Progenitor cell of endocrine pancreas (in vitro differentiated cells): ENCODE measurements at places on chromosomes 1 and 21. TPM values are rescaled to one million over a fixed set of nuclear protein-coding genes. Genes with fewer than 3 reads are reported as not detected.

JAM2 gene
- total RNA-seq, result 2.2 and 2.4 TPM in 2 replicates

ANKRD13C gene
- 19.6 and 21.5 TPM in 2 replicates for total RNA-seq

ADGRL4 gene
- total RNA-seq, result not detected in 2 replicates

PRPF38B gene
- 54.7 and 59.1 TPM in 2 replicates for total RNA-seq

TNFSF18 gene
- not detected in 2 replicates for total RNA-seq

ACTL8 gene
- total RNA-seq, result not detected in 2 replicates

SLC9A1 gene
- 19.6 and 23.3 TPM in 2 replicates for total RNA-seq

TFF2 gene
- not detected in 2 replicates for total RNA-seq

WDR64 gene
- total RNA-seq, result 0.07 TPM in 1 of 2 replicates, not detected in the other

CDA gene
- not detected in 2 replicates for total RNA-seq

S100A12 gene
- not detected in 2 replicates for total RNA-seq

DNAJC6 gene
- total RNA-seq, result 7.1 and 8.9 TPM in 2 replicates

ZFP69B gene
- 10.5 and 11.1 TPM in 2 replicates for total RNA-seq

DHRS3 gene
- 176 and 214 TPM in 2 replicates for total RNA-seq

OR2T3 gene
- not detected in 2 replicates for total RNA-seq

HTR1D gene
- 0.20 and 0.31 TPM in 2 replicates for total RNA-seq

PYGO2 gene
- 49.1 and 52.7 TPM in 2 replicates for total RNA-seq

KIF26B gene
- total RNA-seq, result 5.1 and 6.6 TPM in 2 replicates

KRTAP19-5 gene
- not detected in 2 replicates for total RNA-seq

CR1L gene
- not detected in 2 replicates for total RNA-seq

LIPI gene
- total RNA-seq, result not detected in 2 replicates

ELF3 gene
- total RNA-seq, result 71.9 and 74.3 TPM in 2 replicates

SNRNP40 gene
- 72.0 and 75.2 TPM in 2 replicates for total RNA-seq

RGL1 gene
- 5.9 TPM in 2 replicates for total RNA-seq

PROX1 gene
- 63.2 and 73.9 TPM in 2 replicates for total RNA-seq

PDZK1IP1 gene
- not detected in 2 replicates for total RNA-seq

DNALI1 gene
- total RNA-seq, result 72.1 and 75.4 TPM in 2 replicates

TNFSF4 gene
- total RNA-seq, result 1.3 and 1.7 TPM in 2 replicates

TNFRSF1B gene
- not detected in 2 replicates for total RNA-seq

C4BPB gene
- total RNA-seq, result not detected in 2 replicates

STX12 gene
- 24.3 and 26.1 TPM in 2 replicates for total RNA-seq

PLXNA2 gene
- 32.9 and 34.9 TPM in 2 replicates for total RNA-seq

GPR52 gene
- total RNA-seq, result 0.89 and 0.93 TPM in 2 replicates

SLAMF9 gene
- total RNA-seq, result not detected in 2 replicates

SEC16B gene
- total RNA-seq, result 0.67 and 1.5 TPM in 2 replicates

FCMR gene
- total RNA-seq, result not detected in 2 replicates

CACNA1S gene
- total RNA-seq, result 0.05 TPM in 1 of 2 replicates, not detected in the other

VASH2 gene
- 15.8 and 17.8 TPM in 2 replicates for total RNA-seq

ATP1A4 gene
- not detected in 2 replicates for total RNA-seq

FAAH gene
- total RNA-seq, result 36.6 and 38.6 TPM in 2 replicates

PDC gene
- not detected in 2 replicates for total RNA-seq

VSIG8 gene
- total RNA-seq, result 0.20 TPM in 1 of 2 replicates, not detected in the other

ABL2 gene
- total RNA-seq, result 23.7 and 25.1 TPM in 2 replicates

WRAP73 gene
- total RNA-seq, result 28.1 and 29.9 TPM in 2 replicates

RIMKLA gene
- total RNA-seq, result 3.5 and 3.9 TPM in 2 replicates

NVL gene
- total RNA-seq, result 49.8 and 52.5 TPM in 2 replicates

KRTAP13-2 gene
- not detected in 2 replicates for total RNA-seq

TEX38 gene
- total RNA-seq, result 0.31 and 0.38 TPM in 2 replicates

SPRR2E gene
- not detected in 2 replicates for total RNA-seq

HSPA6 gene
- total RNA-seq, result 0.16 TPM in 1 of 2 replicates, not detected in the other
